Activated gamma-delta T cell treated with anti-CD3 and anti-CD28 coated beads, Interleukin-2, amount 50 U/mL, for 16 hours (primary cell): ENCODE measurements at places on chromosomes 1 and 21.

GRCh38 chr21:27104846-27105431 lies 138.1 kb upstream of the ADAMTS5 start:
- DNase-seq: no peak

- DNase-seq: no peak
Observed at GRCh38 chr1:13651279-13651678, 48.7 kb upstream of the PRDM2 start.

GRCh38 chr1:244316407-244316806 lies 135.3 kb downstream of the ADSS2 start:
- no peak for DNase-seq

DNA sequence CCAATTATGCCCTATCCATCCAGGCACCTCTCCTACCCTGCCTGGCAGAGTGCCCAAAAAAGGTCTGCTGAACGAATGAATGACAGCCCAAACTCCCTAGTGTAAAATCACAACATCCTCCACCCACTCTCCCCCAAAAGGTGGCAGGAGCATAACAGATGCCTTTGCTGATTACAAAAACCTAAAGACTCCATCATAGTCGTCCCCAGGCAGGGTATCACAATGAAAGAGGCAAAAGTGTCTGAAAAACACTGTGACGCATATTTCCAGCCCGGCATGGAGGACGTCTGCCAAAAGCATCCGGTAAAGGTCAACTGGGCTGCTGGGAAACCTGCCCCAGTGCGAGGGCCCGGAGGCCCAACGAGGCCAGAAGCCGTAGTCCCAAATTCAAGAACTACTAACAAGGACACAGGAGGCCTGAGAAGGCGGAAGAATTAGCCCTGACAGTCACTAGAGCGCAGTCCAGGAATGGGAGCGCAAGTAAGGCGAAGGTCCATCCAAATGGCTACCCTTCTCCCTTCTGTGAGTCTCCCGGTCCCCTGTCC lies 576 bp downstream of the SMIM12 start:
- no peak for DNase-seq

GRCh38 chr1:116769561-116769977 lies 15.3 kb downstream of the CD2 start:
- peak; percentile 53 for DNase-seq

DNA sequence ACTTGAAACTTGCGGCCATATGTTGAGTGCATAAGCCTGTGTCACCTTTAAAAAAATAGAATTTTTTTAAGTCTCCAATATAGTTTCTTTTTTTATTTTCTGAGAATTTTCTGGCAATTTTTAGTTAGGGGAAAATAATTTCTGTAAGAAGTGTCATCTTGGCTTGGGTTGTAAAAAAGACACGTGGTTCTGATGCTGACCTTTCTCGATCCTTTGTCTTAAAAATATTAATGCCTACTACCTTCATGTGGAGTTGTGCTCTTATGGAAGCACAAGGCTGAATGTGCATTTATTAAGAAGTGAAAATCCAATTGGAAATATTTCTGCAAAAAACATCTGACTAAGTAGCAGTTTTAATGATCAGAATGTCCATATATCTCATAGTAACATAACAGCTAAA lies 3.5 kb downstream of the ELAVL4 start:
- DNase-seq: no peak

DNA sequence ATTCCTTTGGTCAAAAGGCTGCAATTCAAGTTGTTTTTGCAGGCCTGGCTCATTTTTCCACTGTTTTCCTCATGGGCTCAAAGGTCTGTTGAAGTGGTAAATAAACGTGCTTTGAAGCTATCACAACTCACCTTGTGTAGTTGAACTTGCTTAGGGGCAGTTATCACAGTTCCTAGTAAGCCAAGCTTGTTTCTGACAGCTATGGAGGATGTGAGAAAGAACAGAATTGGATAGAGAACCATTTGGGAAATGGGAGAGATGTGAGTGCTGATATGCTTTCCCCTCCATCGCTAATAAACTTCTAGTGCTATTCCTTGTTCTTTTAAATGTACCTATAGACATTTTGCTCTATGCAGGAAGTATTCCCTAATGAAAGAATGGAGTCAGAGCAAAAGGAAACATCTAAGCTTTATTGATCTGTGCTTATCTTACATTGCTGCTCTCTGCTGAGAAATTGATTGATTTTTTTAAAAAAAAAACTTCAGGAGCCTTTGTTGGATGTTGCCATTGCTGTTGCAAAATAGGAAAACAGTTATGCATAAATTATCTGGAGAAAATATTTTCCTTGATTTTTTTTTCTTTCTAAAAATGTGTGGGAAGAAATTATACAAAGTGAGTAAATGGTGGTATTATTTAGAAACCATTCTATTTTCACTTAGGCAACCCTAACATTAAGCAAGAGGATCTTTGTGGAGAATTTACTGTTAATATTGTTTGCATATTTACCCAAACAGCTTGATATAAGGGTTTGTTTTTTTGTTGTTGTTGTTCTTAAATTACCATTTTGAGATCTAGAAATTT lies 118.2 kb downstream of the MAGI3 start:
- DNase-seq: no peak

DNA sequence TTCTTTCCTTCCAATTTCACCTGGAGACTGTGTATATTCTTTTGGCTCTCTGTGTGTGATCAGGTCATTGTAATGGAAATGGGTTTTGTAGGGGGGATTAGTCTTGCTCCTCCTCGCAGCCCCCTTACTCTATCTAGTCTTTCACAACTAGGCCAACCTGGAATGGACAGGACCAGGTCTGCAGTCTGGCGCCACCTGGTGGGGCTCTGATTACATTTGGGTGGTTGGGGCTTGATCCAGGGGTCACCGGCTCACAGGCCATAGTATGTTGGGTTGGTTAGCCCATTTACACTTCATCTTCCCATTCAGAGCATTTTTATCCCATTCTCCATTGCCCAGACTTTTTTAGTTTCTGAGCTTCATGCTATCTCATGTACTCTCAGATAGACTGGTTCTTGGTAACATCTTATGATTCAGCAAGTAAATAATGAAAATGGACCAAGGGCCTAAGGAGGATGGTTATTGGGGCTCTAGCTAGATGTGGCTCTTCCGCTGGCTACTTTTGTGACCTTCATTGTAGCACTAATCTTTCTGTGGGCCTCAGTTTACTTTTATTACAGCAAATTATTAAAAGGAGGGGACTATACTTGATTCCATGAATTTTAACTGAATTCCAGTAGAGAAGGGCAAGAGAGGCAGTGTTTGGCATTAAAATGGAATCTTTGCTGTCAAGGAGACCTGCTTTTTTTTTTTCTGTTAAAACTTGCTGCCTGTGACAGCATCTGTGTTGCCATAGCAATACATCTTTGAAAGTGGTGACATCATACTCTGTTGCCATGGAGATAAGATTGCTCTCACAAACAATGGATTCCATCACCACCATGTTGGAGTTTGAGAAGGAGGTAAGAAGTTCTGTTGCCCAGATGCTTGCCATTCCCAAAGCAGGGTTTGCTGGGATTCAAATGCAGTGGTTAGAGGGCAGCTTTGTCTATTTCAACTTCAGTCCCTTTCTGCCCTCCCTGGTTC lies 150.1 kb downstream of the PLXNA2 start:
- peak; percentile 11 for DNase-seq

GRCh38 chr1:85952460-85952859 lies 204.1 kb downstream of the COL24A1 start:
- no peak for DNase-seq

DNA sequence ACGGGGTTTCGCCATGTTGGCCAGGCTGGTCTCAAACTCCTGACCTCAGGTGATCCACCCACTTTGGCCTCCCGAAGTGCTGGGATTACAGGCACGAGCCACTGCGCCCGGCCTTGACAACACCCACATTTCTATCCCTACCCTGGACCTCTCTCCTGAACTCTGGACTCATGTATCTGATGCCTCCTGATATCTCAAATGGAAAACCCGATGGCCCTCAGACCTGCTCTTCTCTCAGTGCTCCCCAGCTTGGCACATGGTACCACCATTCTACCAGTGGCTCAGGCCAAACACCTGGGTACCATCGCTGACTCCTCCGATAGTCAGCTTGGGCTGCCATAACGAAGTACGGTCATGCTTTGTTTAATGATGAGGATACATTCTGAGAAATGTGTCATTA lies 8.5 kb upstream of the RHBG start:
- DNase-seq: no peak

GRCh38 chr1:163673759-163674151 lies 352.0 kb downstream of the NUF2 start:
- DNase-seq: no peak

GRCh38 chr1:95012389-95012788 lies 60.4 kb downstream of the ALG14 start:
- DNase-seq: no peak

DNA sequence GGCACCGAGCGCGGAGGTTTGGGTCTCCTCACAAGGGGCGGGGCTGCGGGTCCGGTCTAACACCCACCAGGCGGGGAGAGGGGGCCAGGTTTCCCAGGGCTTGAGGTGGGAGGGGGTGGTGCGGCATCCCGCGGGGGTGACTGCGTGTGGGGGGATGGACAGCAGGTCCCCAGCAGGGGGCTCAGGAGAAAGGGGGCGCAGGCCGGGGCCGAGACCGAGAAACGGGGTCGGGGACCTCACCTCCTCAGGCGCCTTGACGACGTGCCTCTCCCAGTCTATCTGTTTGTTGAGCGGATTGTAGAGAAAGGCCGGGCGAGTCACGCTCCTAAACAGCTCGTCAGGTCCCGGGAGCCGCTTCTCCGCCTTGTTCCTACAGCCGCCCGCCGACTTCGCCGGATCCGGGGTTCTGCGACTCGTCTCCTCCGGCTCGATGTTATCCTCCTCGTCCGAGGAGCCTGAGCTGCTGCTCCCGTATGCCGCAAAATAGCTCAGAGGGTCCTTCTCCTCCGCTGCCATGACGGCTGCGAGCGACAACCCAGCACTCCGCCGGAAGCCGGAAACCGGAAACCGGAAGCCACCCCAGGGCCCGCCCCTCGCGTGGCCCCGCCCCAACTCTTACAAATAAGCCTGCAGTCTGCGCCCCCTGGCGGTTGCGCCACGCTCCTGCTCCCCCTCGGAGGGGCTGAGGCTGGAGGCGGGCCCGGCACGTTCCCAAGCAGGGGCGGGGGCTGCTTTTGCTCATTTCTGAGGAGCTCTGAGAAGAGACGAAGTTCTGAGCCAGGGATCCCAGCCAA lies at the start of gene C1orf52:
Gene C1orf52 (minus strand): TSS at position 545 of the 794 bp plus-strand sequence. CDS start 29 bp downstream, at position 516.
- DNase-seq: peak; percentile 96

DNA sequence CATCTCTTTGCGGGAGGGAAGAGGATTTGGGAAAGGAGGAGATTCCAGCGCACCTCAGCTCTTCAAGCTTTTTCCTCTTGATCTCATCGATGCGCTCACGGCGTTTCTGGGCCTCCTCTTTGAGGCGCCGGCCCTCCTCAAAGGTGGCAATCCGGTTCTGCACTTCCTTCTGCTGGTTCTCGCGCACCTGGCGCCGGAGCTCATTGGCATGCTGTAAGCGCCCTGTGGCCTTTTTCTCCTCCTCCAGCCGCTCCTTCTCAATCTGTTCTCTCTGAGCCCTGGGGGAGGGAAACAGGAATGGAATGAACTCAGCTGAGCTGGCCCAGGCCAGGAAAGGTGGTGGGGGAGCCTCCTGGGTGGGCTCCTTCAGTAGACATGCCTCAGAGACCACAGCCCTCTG lies 10.4 kb upstream of the VSIG8 start:
- no peak for DNase-seq

DNA sequence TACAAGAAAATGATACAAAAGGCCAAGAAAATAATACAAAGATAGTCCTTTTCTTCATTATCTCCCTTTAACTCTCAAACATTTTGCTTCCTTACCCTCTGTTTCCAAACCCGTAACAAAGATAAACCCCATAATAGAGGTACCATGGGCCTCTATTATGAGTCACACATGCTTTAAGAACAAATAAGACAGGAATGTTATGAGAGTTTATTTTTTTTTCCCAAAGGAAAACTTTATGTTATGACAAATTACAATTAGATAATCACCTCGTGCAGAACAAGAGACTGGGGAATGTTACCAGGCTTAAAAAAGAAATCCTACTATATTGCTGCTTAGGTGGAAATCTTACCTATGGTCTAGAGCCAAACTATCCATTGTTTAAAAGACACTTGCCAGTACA lies 272.0 kb downstream of the BRINP3 start:
- DNase-seq: no peak

- DNase-seq: no peak
Observed at GRCh38 chr1:203304391-203304918, 864 bp upstream of the BTG2 start.
